Globus pallidus (tissue), 1 donor: ENCODE measurements at places on chromosomes 2 and 18.
A peak's percentile ranks its signal among the peaks of the same experiment; 100 is the strongest.

GRCh38 chr18:73551211-73551610 is 596.4 kb downstream of the FBXO15 start:
- no peak for DNase-seq

- no peak for DNase-seq
These were observed 29.1 kb downstream of the FAM178B start for GRCh38 chr2:96957244-96957643.

DNA sequence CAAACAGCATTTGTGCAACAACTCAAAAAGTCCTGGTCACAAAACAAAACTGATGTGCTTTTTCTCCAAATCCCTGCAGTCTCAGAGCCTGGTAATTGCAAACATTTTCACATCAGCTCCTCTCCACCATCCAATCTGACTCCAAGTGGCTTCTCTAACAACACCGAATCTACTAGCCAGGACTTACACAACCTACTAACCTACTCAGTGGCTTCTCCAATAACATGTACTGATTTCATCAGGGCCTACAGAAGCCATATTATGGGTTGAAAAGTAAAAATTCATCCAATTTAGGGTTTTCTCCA is 104.3 kb downstream of the COLEC12 start:
- DNase-seq: no peak

GRCh38 chr2:109021895-109022300 is 32.9 kb upstream of the EDAR start:
- DNase-seq: no peak

- DNase-seq: peak; percentile 59
These were observed 312.8 kb upstream of the FANCL start for GRCh38 chr2:58553937-58554336.

GRCh38 chr2:180564051-180564450 is 416.4 kb upstream of the UBE2E3 start:
- no peak for DNase-seq

DNA sequence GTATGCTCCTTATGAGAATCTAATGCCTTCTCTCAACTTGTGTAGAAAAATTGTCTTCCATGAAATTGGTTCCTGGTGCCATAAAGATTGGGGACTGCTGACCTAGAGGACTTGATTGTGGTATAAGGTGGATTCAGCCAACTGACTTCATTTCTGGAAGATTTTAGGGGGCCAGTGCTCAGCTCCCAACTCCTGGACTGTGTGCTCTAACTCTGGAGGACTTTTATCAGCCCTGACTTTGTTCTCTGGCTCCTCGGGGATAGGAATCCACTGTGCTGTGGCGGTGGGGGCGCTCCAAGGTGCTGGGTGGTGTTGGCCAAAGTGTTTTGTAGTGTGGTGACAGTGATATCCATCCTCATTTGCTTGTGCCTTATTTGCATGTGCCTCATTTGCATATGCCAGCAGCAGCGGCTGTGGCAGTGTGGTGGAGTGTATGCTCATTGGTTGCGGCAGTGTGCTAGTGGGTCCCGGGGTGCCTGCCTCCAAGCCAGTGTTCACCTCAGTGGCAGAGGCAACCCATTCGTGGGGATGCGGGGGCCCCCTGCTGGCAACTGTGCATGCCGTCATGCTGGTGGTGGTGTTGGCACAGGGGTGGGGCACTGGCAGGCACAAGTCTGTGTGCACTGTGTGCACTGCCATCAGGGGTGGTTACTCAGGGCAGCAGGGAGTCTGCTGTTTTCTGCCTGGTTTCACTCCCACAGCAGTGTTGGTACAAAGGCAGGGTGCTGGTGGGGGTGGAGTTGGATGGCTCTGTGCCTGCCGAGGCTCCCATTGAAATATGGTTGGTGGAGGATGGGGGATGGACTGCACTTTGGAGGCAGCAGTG is 19.6 kb downstream of the EHBP1 start:
- DNase-seq: peak; percentile 69

DNA sequence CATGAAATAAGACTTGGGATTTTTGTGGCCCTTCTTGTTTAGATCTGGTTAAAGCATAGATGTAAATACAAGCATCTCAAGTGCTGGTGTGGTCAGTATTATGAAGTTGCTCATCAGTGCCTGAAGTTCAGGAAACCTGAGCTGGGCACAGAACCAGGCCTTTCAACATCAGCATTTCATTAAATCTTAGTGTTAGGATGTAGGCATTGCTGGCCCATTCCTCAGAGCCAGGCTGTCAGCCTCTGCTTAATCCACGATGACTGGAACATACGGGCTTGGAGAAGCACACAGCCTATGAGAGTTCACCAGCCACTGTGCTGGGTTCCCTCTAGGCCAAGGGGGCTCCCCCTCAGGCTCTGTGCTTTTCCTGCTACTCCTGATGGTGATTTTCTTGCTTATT is 270.2 kb downstream of the EN1 start:
- DNase-seq: no peak

DNA sequence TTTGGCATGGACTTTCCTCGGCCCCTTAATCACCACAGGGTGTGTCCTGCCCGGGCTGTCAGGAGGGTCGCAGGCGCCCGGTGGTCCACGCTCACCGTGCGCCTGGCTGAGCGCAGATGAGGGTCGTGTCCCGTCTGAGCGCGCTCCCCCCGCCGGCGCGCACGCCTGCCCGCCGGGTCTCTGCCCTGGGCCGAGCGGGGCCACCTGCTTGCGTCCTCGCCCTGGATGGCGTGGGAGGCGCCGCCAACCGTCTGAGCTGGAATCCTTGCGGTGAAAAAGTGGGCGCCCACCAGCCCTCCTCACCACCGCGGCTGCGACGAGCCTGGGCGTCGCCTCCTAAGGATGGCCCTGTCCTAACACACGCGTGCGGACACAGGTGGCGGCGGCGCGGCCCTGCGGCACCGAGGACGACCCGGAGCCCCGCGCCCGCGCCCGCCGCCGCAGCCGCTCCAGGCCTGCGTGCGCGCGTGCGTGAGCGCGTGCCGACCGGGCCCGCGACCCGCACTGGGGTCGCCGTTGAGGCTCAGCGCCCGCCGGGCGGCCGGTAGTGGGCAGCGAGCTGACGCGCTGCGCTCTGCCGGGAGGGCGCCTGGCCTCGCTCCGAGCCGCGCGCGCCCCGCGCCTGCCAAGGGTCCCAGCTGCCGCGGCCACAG is 126.6 kb downstream of the ARHGEF4 start:
- DNase-seq: no peak

DNA sequence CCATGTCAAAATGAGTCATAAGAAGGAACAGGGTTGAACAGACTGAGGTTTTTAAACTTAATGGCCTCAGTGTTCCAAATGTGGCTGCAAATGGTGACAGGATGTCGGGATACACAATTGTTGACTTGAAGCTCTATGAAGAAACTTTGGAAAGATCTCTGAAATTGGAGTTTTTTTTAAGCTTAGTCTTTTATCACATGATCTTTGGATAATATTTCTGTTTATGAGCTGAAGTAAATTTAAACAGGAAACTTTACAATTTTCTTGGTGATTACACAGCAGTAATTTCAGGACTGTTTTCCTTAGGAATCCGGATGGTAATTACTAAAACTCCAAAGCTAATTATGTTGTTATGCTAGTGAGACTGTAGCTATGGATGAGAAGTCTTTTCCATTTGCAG is 199.1 kb upstream of the NRXN1 start:
- no peak for DNase-seq

DNA sequence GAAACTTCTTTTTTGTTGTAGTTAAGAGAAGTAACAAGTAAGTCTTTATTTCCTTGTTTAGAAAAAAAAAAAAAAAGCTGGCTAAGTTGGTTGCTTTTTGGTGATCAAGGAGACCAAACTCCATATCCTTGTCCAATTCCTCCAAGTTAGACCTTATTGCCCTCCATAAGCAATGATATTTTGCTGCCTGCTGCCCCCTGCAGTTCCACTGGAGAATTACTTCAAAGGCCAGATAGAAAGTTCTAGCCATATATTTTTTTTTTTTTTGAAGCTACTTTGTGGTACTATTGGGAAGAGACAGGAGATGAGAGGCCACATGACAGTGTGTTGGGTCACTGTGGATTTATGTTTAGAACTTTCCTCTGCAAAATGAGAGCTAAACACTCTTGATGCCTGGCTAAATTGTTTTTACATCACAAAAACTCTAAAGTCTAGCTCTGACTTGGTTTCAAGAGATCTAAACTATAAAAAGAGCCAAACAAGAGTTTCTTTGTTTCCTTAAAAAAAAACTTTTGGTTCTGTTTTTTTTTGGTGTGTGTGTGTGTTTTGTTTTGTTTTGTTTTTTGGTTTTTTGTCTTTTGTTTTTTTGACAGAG is 80.7 kb upstream of the RASGRP3 start:
- no peak for DNase-seq

DNA sequence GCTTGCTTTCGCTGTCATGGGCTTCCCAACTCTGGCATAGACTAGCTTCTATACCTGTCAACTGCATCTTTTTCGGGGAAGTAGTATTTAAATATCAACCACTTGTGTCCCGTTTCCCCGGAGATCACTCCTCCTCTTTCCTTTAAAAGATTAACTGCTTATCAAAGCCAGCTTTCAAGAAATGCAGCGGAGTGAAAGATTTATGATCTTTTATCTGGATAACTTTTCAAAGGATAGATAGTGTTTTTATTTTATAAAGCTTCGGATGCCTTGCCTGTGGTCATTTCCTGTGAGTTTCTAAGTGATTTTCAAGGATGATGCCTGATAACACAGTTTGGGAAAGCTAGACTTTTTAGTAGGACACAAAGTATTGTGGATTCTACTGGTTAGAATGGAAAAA is 2.9 kb upstream of the IGFBP5 start:
- no peak for DNase-seq

DNA sequence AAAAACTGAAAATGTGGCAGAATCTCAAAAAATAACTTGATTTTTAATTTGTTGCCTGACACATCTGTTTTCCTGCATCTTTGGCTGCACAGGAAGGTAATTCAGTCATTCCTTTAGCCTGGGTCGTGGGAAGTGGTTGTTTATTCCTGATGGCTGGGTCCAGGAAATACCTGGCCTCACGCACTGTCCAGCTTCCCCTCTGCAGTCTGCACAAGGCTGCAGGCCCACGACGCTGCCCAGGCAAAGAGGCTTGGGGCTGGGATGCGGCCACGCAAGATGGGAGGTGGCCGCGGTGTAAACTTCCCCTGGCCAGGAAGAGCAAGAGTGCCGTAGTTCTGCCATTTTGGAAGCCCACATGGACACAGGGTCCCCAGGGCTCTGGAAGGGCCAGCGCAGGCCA is 28.2 kb downstream of the TSHZ1 start:
- DNase-seq: no peak

DNA sequence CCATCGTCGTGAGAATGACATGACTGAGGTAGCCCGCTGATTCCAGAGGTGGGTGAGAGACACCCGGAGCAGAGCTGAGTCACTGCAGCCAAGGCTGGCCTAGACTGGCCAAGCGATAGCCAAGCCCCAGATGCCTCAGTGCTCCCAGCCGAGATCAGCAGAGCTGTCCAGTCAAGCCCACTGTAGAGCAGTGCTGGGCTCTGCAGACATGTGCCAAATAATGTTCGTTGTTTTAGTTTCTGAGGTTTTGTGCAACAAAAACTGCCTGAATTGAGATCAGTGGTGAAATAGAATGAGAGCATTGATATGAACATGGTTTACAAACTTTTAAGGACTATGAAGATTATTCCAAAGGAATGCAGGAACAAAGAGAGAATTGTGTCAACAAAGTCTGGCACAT is 42.1 kb downstream of the INSIG2 start:
- no peak for DNase-seq

DNA sequence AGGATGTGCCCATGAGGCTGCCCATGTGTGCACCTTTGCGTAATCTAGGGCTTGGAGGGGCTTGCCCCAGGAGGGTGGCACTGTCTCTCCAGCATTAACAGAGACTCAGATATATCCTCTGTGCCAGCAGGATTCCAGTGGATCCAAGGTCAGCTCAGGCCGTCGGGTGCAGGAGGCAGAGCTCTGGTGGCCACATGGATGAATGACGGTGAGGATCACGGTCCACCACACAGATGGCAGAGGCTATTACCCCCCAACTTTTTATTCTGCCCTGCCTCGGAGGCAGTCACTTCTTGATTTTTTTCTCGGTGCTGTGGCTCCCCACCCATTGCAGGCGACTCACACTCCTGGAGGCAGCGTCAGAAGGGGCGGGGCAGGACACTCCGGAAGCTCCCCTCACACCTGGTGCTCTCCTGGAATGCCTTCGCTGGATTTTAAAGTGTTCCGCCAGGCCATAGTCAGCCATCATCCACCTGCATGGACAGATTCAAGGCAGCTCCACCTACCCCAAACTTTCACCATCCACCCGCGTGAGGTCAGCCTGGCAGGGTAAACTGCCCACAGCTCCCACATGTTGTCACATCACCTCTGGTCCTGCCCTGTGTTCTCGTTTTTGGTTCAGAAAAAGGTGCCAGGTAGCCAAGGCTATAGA is 602.9 kb upstream of the RAB6C start:
- no peak for DNase-seq

DNA sequence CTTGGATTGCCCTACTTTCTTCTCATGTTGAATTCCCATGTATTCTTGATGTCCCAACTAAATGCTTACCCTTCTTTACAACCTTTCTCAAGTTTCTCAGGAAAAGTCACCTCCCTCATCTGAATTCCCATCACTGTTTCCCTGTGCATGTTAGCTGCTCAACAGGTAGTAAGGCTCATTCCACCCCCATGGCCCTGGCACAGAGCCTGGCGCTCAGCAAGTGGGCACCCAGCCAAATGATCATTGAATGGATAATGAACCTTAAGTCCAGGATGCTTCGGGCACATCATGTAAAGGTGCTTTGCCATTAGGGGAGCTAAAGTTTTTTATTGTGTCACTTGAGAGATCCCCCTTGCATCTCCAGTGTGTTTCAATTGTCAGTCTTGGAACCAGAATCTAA is 124.0 kb downstream of the PKP4 start:
- no peak for DNase-seq

DNA sequence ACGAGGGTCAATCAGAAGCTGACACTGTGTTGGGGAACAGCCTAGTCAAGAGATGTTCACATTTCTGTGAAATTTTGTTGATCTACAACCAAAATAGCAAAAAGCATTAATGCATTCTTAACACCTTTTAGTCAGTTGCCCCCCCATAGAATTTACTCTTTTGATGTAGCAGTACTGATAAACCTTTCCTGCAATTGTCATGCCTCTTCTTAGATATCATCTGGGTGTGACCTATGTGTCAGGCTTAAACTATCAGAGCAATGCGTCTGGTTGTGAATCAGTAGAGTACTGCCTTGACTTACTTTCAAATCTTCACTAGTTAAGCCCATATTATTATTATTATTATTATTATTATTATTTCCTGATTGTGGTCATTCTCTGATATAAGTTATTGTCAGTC is 61.9 kb downstream of the GREB1L start:
- no peak for DNase-seq

GRCh38 chr18:14940735-14941134 is 192.8 kb downstream of the ANKRD30B start:
- DNase-seq: no peak

GRCh38 chr2:18907508-18907907 is 318.1 kb upstream of the NT5C1B start:
- DNase-seq: no peak
